SIG-M5 (cell line): ENCODE measurements at places on chromosomes 16 and 17.

- no peak for DNase-seq
These were observed 28.0 kb upstream of the LRRC37A start for GRCh38 chr17:46266656-46267544.

- DNase-seq, result no peak
These were observed 35.2 kb downstream of the SKAP1 start for GRCh38 chr17:48394821-48395220.

DNA sequence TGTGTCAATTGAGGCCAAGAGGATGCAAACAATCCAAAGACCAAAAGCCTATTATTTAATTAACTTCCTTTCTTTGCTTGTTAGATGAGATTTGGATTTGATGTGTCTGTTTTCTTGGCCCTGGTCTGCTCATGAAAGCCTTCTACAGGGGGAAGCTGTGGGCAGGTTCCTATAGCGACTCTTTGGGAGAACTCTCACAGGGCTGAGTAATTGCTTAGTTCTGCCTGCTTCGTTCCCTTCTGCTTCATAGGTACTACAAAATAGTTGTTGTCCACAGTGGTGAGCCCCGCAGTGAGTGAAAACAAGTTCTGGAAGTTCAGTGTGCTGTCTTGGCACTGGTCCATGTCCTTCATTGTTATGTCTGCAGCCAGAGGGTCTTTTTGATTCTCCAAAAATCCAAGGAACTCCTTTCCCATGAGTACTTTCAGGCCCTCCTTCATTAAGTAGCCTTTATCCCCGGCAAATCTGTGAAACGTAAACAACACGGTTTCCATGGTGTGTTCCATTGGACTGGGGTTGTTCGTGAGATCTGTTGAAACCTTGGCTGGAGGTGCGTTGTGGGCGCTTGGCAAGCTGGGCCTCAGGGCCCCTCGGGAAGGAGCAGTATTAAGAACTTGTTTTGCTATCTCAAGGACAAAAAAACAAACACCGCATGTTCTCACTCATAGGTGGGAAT lies 30.0 kb upstream of the ANKRD40CL start:
- no peak for DNase-seq

DNA sequence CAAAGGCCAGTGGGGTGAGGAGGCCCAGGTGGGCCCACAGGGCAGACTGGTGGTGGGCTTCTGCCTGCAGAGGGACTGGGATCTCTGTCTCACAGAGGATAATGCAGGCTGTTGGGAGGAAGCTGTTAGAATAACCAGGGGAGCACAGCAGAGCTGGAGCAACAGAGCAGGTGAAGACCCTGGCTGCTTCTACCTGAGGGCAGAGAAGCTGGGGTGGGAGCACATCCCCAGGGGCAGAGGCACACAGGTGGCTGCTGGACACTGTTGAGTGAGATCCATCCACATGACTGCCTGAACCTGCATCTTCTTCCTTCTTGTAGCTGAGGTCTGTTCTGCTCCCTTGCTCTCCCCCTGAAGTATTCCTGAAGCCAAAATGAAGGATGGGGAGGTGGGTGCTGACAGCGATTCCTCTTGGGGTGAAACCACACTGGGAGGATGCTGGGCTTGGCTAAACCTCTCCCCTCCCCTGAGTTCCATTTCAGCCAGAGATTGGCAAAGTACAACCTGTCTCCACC lies 1725.0 kb downstream of the TP53TG3F start:
- no peak for DNase-seq

- DNase-seq, result no peak
These were observed 300.2 kb upstream of the IRX5 start for GRCh38 chr16:54630284-54630967.

DNA sequence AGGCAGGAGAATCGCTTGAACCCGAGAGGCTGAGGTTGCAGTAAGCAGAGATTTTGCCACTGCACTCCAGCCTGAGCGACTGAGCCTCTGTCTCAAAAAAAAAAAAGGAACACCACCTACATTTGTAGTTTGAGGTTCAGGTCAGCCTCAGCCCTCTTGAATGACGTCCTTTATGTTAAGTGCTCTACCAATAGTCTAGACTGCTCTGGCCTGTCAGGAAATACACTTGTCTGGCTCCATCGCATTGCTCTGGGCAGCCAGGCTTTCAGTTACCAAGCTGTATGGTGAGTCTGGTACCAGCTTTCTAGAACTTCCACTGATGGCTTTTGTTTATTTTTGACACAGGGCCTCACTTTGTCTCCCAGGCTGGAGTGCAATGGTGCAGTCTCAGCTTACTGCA lies 11.4 kb downstream of the SOCS7 start:
- no peak for DNase-seq

DNA sequence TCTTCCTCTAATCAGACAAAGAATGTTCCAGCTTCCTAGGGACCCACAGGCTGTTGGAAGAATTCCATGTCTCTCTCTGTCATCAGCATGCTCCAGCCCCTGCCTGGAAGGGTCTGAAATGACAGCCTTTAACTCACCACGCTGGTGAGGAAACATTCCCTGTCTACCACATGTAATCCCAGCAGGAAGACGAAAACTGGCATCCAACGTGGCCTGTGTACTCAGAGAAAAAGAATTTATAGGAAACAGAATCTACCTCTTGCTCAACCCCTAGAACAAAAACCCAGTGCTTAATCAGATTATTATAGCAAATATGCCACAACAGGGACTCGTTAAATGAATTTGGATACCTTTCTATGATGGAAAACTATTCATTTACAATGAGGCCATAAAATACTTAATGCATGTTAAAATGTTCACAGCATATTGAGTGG lies 147.3 kb upstream of the FOXF1 start:
- no peak for DNase-seq

- DNase-seq, result no peak
These were observed 168.5 kb downstream of the CYB561 start for GRCh38 chr17:63277629-63278028.

DNA sequence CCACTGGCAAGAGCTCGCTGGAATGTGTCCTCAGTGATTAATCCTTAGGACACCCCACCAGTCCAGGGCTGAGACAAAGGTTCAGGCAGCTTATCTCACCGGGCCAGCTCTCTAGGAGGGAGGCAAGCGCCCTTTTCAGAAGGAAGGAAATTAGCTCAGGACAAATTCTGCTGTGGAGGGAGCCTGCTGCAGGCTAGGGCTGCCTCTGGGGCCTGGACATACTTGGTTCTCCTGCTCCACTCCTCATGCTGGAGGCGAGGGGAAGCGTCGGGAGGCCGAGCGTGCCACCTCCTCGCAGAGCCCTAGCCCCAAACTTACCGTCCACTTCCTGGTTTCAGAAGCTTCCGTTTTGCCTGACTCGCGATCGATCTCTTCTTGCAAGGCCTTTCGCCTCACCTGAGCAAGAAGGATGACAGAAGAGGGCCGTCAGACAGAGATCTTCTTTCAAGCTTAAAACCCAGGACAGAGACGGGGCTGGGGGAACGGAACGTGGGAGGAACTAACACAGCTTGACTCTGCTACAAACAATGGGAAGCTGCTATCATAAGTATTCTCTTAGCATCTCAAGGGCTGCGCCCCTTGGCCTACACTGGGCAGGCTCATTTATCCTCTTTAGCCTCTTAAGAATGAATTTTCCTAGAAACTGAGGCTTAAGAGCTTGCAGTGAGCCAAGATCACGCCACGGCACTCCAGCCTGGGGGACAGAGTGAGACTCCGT lies 7.7 kb downstream of the KNOP1 start:
- DNase-seq, result no peak

DNA sequence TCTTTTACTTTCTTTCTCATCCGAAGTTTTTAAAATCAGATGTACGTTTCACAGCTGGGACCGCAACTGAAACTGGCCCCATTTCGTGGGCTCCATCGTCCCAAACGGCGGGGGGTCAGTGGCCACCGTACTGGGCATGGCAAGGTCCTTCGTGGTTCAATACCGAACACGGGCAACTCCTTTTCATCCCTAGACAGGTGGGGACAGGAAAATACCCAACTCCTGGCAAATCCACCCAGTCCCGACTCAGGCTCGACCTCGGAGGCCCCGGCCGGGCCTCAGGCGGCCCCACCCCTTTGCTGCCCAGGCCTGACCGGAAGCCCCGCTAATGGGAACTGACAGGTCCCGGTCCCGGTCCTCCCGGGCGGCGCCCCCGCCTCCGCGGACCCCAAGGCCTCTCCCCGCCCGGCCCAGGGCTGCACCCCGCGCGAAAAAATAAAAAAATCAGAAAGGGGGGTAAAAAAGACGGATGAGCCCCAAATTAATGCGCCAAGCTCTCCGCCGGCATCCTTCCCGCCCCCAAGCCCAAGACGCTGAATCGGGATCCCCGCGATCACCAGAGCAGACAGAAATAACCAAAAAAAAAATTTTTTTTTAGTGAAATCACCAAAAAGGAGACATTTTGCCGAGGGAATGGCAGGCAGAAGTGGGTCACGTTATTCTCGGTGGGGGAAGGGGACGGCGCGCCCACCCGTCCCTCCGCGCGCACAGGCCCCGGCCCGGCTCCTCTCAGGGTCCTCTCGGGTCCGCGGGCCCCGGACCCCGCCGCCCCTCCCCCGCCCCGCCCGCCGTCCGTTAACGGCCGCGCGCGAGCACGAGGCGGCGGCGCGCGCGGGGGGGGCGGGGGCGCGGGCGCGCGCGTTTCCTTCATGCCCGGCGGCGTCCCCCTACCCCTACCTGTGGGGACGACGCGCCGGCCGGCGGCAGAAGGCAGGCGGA lies 562 bp downstream of the ZC3H7A start:
- DNase-seq, result no peak

DNA sequence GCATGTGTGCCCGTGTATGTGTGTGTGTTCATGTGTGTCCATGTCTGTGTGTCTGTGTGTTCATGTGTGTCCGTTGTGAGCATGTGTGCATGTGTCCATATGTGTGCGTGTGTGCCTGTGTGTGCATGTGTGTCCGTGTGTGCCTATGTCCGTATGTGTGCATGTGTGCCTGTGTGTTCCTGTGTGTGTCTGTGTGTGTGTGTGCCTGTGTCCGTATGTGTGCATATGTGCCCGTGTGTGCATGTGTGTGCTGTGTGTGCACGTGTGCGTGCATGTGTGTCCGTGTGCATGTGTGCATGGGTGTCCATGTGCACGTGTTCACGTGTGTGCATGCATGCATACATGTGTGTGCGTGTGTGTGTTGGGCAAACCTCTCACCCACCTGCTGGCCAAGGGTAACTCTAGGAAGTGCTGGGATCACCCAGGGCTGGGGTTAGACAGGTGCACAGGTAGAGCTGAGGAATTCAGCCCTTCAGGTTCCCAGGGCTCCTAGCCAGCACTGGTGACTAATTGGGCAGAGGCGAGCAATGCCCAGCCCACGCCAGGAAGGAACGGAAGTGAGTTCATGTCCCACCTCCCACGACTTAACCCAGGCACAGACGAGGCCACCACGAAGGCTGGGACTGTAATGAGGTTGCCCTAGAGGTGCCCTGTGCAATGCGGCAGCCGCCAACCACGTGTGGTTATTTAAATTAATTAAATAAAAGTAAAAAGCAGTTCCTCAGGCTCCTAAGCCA lies 8.2 kb upstream of the CSNK1D start:
- no peak for DNase-seq

- no peak for DNase-seq
These were observed 27.8 kb downstream of the BAHCC1 start for GRCh38 chr17:81422776-81423697.

GRCh38 chr16:59748531-59748930 lies 1014.4 kb upstream of the GOT2 start:
- no peak for DNase-seq

- no peak for DNase-seq
These were observed 51.6 kb downstream of the PRMT7 start for GRCh38 chr16:68362262-68362913.

DNA sequence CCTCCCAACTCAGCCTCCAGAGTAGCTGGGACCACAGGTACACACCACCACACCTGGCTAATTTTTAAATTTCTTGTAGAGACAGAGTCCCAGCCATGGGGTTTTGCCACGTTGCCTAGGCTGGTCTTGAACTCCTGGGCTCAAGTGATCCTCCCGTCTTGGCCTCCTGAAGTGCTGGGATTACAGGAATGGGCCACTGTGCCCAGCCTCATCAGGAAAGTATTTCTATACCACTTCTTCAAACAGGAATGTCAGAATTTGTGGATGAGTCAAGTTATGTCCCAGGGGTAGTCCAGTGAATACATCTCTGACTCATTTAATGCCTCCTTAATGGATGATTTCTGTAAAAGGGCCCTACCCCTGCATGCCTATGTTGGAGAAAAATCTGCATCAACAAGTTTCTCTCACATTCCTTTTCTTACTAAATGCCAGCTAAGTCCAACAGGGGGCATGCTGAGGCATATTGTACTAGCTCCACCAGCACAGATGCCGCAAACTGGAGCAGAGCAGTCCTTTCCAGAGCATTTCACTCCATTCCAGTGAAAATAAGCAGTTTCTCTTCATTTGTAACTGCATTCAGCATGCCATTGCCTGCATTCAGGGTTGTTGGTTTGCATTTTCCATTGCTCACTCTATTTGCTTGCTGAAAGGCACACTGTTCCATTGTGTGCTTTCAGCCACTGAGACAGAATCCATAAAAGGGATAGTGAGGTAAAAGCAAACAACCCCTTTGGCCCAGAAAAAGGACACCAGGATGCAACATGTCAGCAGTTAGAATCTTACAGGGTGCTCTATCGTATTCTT lies 5.3 kb upstream of the CAVIN1 start:
- no peak for DNase-seq

DNA sequence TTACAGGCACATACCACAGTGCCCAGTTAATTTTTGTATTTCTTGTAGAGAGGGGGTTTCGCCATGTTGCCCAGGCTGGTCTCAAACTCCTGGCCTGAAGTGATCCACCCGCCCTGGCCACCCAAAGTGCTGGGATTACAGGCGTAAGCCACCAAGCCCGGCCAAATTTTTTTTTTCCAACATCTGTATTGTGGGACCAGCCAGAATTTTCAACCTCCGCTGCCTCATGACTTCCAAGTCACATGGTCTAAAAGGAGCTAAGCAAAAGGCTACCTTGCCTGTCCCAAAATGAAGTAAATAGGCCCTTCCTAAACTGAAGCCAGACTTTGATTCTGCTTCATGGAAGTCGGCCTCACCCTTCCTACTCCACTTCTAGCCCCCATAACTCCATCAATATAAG lies 4.2 kb upstream of the SPAG7 start:
- DNase-seq, result no peak

GRCh38 chr16:53457670-53458069 lies 23.4 kb downstream of the RBL2 start:
- DNase-seq, result no peak

DNA sequence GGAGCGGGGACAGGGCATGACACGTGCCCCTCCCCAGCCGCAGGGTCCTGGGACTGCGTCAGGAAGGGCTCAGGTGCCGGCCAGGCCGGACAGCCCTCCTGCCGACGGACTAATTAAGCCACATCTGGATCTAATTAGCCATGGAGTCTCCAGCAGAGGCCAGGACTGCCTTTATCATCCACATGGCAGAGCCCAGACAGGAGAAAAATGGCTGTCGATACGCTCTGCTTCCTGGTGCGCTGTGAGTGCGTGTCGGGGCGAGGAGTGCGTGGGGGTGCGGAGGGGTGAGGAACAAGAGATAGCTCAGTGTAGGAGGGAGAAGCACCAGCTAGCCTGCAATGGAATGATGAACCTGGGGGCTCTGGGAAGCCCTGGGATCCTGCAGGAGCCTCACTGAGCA lies 218.8 kb downstream of the IRF8 start:
- no peak for DNase-seq
